ENCODE measurements at places on chromosomes 5 and 9.

- no peak for DNase-seq
Measured at GRCh38 chr5:75358117-75358516, 21.1 kb downstream of the HMGCR start.

DNA sequence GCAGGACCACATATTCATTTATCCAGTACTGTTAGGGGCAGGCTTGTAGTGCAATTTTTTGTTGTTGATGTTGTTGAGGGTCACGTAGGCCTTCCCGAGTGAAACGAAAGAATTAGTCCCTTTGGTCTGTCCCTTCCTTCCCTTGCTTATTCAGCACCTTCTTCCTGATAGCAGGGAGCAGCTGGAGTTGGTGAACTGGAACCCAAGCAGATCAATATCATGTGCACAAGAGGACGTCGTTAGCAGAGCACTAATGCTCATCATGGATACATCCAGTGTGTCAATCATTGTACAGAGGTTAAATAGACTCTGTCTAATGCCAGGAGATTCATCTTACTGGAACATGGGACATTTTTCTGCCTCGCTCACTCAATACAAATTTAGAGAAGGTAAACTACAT, 33.0 kb upstream of the MAP1B start:
- no peak for DNase-seq

GRCh38 chr5:123085638-123086286, 3.3 kb upstream of the PRDM6 start:
- DNase-seq = no peak

- DNase-seq = no peak
Measured at GRCh38 chr5:136802383-136802782, 437.0 kb upstream of the TRPC7 start.

DNA sequence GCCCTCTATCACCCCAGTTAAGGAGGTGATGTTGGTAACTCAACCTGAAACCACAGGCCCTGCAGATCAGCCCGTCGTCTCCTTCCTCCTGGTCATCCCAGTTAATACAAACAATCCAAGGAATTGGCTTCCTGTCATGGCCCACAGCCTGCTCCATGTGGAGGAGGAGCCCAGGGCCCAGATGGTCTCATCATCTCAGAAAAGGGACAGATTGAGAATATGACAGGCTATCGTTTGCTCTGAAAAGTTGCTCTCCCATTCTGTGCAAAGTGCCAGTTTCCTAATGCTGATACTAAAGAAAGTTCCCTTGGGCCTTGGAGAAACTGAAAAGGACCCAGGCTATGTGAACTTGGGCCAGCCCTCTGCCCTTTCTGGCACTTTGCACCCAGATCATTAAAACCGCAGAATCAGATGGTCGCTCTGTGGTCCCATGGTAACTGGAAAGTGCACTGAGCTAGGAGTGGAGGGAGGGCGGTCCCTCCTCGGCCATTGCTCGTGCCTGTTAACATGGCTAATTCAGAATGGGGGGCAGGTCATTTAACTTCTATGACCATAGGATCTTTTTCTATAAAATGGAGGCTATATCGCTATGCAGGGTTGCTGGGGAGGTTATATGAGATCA, 675 bp upstream of the SPAAR start:
- peak; percentile 57 for DNase-seq

GRCh38 chr5:143314099-143314498, 89.4 kb downstream of the NR3C1 start:
- DNase-seq = no peak

GRCh38 chr5:117497601-117498000, 923.0 kb upstream of the SEMA6A start:
- DNase-seq = no peak

GRCh38 chr5:132489051-132489770, 1.4 kb downstream of the IRF1 start:
- DNase-seq = no peak

DNA sequence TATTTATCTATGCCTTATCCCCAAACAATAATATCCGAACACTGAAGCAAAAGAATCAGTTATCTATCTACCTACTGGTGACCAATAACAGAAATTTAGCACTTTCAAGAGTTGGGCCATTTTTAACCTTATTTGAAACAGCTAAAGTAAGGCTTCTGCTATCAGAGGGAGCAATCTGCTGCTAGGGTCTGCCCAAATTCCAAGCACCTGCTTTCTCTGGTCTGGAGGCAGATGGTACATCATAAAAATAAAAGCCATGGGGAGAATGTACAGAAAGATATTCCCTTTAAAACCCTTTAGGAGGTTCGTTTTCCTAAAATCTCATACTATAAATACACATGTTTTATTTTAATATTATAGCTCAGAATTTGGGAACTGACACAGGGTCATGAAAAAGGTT, 37.7 kb upstream of the ARSB start:
- no peak for DNase-seq

GRCh38 chr9:76602199-76602598, 143.2 kb downstream of the GCNT1 start:
- no peak for DNase-seq

DNA sequence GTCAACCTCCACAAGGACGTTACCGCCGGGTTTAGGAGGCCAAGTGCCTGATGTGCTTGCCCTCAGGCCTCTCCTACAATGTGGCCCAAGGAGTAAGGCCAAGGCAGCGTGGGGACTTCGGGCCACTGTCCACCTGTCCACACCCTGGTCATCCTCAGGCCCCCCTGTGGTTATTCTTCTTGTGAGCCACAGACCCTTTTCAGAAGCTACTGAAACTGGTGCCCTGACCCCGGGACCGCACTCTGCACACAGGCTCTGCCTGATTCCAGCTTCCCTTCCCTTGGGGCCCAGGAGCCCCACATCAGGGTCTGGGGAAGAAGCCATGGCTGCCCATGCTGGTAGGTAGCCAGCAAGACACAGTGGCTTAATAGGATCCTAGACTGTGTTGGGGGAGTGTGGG, 128.8 kb downstream of the OLFM1 start:
- DNase-seq = no peak

GRCh38 chr9:126860757-126861466, 473 bp downstream of the ZBTB34 start:
- peak; percentile 74 for DNase-seq
